Left ventricle myocardium superior (tissue), 1 donor: ENCODE measurements at places on chromosomes 7 and 10. TPM values are rescaled to one million over a fixed set of nuclear protein-coding genes. Genes with fewer than 3 reads are reported as not detected.

- DNase-seq: no peak
Measured at GRCh38 chr7:29196971-29197595, 2.5 kb downstream of the CHN2 start.

DNA sequence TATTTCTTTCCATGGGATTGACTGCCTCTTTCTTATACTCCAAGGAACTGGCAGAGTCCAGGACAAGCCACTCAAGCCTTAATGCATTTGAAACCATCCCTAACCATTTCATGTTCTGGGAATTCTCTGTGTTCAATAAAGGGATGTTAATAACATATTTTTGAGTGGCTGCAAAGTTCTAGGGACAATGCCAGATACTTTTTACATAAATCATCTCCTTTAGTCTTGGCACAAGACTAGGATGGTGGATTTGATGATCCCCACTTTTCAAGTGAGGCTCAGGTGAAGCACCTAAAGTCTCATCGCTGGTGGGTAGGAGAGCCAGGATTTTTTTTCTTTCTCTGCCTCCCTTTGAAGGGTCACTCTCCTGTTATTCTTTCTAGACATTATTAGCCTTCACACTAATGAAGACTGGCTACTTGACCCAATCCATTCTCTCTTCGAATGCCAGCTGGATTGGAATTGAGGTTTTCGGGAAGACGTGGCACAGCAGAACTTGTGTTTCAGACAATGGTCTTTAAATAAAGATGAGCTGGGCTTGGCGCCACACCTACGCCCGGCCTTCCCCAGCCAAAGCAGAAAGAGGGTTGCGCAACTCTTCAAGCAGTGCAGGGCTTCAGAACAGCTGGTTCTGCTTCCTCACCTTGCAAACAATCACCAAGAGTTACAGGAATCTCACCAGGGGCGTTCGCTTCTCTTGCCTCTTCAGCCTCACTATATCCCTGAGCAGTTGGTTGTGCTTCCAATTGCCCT lies 73.8 kb upstream of the BMPER start:
- peak; percentile 59 for DNase-seq

The NEURL1 gene
- not detected for total RNA-seq

The NAT16 gene
- total RNA-seq: not detected

DNA sequence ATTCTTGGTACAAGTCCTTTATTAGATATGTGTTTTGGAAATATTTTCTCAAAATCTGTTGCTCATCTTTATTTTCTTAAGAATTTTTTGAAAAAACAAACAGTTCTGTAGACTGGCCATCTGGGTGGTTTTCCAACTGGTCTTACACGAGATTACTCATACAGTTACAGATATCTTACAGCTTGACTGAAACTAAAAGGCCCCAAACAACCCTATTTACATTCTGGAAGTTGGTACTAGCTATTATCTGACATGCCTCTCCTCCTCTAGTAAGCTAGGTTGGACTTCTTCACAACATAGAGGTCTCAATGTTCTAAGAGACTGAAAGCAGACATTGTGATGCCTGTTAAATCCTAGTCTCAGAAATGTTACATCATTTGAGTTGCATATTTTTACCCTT lies 52.0 kb downstream of the ZNF22 start:
- DNase-seq: no peak

The ZNF488 gene
- not detected for total RNA-seq

DNA sequence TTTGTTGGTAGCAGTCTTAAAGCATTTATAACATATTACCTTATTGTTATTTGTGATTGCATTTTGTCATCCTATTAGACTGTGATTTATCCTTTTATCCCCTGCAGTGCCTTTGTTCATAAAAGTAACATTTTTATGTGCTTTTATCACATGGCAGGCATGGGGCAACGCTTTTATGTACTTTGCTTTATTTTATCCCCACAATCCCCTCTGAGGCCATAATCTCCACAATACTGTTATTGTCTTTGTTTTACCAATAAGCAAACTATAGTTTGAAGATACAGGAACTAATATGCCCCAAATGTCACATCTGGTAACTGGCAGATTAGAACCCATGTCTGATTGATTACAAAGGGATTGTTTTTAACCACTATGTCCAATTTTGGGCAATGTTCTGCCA lies 613.5 kb downstream of the REEP3 start:
- DNase-seq: no peak

- no peak for DNase-seq
Measured at GRCh38 chr7:95897557-95898251, 125.3 kb downstream of the DYNC1I1 start.

- no peak for DNase-seq
Measured at GRCh38 chr10:63576501-63576900, 55.3 kb downstream of the REEP3 start.

- DNase-seq: no peak
Measured at GRCh38 chr10:100999742-101000126, at the start of gene LZTS2. Gene LZTS2, plus strand, starts transcription at chr10:100999808. Its CDS starts 2,731 bp downstream, at chr10:101002539.

GRCh38 chr7:33157781-33158180 lies 28.4 kb downstream of the BBS9 start:
- no peak for DNase-seq

The VPS37D gene
- 3.3 TPM for total RNA-seq

DNA sequence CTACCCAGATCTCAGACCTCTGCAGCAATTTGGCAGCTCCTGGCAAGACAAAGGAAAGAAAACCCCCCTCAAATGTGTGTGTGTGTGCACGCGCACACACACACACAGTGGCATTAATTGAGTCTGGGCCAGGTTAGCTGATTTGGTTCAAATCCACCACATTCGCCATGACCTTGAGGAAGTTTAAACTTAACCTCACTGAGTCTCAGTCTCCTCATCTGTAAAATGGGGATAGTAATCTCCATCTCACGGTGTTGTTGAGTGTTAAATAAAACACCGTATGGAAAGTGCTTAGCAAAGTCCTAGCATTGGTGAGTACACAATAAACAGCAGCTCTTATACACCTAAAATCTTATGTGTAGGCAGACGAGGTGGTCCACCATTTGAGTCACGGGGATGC lies 4.9 kb downstream of the LOXL4 start:
- DNase-seq: no peak

GRCh38 chr10:96641396-96642295 lies 54.8 kb upstream of the TM9SF3 start:
- no peak for DNase-seq

- DNase-seq: peak; percentile 43
Measured at GRCh38 chr10:3330663-3331062, 158.1 kb upstream of the PITRM1 start.

The POT1 gene
- 16.9 TPM for total RNA-seq

GRCh38 chr10:34184939-34185386 lies 630.1 kb downstream of the PARD3 start:
- DNase-seq: no peak

The CTAGE4 gene
- total RNA-seq: 0.62 TPM

DNA sequence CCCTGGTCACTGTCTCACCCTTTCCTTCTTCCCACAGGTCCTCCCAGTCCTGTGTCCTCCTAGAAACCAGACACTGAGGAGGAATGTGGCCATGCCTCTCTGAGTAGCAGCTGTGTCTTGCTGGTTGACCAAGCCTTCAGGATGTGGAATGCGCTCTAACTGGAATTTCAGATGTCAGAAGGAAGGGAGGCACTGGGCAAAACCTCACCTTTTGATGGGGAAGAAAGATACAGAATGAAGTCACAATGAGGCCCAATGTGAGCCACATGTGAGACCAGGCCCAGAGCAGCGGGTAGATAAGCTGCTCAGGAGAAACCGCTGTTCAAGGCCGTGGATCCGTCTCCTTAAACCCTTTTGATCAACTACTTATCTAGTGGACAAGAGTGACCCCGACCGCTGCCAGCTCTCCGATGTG lies 54.8 kb upstream of the ECHDC3 start:
- no peak for DNase-seq

DNA sequence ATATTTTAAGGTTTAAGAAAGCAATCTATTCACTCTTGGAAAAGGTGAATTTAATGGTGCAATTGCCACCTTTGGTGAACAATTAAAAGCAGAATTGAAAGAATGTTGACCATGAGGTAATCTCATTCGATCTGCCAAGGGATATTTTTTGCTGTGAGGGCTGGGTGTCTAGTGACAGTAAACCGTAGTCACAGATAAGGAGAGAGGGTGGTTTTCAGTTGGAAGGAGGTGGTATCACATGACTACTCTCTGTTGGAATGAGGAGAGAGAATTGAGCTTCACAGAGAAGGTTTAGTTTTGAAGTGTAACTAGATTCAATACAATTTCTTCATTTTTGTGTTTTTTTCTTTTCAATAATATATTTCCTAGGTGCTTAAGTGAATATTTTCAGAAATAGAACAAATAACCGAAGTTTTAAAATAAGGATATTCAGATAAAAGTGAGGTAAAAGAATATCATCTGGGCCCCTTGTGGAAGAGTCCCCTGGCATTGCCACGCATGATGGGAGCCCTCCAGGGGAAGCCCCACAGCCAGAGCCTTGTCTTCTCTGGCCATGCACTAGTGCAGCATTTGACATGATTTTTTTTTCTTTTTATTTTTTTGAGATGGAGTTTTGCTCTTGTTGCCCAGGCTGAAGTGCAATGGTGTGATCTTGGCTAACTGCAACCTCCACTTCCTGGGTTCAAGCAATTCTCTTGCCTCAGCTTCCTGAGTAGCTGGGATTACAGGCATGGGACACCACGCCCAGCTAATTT lies 73.4 kb downstream of the GPR141 start:
- no peak for DNase-seq

The TACR2 gene
- total RNA-seq: not detected
